ENCODE measurements at places on chromosomes 1 and 21. TPM values are rescaled to one million over a fixed set of nuclear protein-coding genes. Genes with fewer than 3 reads are reported as not detected.

GRCh38 chr1:211589782-211590721 is 11.1 kb upstream of the SLC30A1 start:
- no peak for DNase-seq

Gene MYOG
- 538 TPM for total RNA-seq

Gene HSD3B1
- total RNA-seq: not detected

DNA sequence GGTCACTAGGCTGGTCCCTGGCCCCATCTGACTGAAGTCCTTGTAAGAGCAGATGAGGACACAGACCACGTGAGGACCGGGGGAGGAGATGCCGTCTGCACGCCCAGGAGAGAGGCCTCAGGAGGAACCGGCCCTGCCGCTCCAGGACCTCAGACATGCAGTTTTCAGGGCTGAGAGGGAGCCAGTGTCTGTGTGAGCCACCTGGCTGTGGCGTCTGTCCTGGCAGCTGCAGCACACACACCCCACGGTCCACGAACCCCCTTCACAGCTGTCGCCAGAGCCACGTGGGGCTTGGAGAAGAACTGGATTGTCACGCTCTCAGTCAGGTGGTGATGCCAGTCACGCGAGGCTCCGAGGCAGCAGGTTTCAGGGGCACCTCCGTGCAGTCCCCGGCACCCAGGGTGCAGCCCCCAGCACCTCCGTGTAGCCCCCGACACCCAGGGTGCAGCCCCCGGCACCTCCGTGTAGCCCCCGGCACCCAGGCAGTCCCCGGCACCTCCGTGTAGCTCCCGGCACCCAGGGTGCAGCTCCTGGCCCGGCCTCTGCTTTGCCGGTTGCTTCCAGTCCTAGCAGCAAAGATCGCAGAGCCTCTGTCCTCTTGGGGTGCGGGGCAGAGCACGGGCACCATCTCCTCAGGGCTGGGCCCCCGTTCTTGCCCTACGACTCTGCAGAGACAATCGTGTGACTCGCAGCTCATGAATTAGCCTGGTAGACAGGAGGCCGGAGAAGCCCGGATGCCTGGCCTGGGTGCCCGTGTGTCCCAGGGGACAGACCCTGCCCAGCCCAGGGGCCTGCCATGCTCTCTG is 19.0 kb upstream of the SUMO3 start:
- peak; percentile 87 for DNase-seq

DNA sequence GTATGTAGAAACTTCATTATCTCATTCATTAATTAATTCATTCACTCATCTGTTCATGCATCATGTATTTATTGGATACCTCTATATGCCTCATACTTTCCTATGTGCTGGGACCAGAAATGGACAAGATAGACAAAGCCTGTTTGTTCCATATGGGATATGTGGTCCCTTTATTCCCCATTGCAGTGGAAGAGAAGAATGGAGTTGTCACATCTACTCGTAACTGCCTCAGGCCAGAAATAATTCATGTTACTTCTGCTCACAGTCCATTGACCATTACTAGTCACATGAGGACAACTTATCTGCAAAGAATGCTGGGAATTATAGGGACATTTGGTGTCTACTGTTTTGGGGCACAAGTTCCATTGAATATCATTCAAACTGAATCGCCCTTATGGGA is 327.8 kb downstream of the MATN1 start:
- no peak for DNase-seq

DNA sequence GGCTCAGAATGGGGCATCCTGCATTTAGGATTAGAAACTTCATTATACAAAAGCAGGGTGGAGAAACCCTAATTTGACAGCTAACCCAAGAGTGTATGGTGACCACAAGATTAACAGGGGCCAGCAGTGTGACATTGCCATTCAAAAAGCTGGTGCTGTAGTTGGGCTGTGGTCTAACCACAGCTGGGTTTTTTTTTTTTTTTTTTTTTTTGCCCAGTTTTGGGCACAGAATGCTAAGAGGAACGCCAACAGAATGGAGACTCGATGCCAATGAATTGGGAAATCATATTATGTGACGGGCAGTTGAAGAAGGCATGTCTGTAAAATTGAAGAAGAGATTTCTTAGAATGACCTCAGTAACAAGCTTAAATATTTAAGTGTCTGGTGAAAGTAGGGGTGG is 58.4 kb downstream of the NFIA start:
- peak; percentile 16 for DNase-seq

GRCh38 chr1:19398309-19398760 is 86.2 kb downstream of the SLC66A1 start:
- DNase-seq: no peak

Gene DISP1
- 24.6 TPM for total RNA-seq

Gene ADORA3
- total RNA-seq: 0.10 TPM

DNA sequence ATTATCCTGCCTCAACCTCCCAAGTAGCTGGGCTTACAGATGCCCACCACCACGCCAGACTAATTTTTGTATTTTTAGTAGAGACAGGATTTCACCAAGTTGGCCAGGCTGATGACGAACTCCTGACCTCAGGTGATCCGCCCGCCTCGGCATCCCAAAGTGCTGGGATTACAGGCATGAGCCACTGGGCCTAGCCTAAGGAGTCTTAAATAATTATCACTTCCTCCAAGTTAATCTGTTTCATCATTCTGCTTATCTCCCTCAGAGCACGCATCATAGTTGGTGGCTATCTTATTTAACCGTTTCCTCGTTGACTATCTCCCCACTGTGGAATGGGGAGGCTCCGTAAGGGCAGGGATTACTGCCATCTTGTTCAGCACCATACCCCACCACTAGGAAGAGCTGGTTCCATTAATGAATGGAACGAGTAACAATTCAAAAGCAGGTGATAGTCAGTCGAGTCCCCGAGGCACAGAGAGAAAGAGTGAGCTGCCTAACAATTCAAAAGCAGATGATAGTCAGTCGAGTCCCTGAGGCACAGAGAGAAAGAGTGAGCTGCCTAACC is 52.7 kb downstream of the GLUL start:
- no peak for DNase-seq

All from SJCRH30 (cell line).